Activated CD8-positive, alpha-beta memory T cell treated with anti-CD3 and anti-CD28 coated beads for 1 hour (primary cell): ENCODE measurements at places on chromosomes 7 and 10.

DNA sequence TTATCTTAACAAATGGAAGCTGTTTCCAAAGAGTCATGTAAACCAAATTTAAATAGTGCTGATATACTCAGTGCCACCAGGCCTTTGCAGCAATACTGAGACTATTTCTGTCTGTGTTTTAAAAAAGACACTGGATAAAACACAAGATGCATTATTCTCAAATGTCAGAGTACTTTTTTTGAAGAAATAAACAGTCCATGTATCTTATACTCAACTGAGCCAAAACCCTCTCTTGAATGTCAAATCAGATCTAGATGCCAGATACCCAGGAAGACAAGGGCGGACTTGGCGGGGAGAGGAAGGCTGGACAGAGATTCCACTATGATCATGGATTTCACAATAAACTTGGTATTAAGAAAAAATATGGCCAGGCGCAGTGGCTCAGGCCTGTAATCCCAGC is 127.6 kb downstream of the COBL start:
- no peak for DNase-seq

DNA sequence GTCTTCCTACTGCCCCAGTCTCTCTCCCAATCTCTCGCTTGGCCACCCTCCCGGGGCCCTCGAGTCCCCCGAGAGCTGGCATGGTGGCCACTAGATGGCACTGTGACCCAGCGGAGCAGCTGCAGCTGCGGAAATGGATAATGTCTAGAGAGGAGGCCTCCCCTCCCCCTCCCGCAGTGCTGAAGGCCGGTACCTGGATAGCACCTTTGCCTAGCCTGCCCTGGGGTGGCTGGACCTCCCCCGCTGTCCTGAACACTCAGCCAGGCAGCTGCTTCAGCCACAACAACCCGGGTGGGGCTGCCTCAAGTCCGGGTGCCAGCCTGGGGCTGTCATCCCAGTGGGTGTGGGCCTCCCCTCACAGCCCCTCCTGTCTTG is 65.2 kb downstream of the GOLGA7B start:
- peak; percentile 21 for DNase-seq

- no peak for DNase-seq
These were observed 918 bp upstream of the STRA8 start for GRCh38 chr7:135232720-135233119.

DNA sequence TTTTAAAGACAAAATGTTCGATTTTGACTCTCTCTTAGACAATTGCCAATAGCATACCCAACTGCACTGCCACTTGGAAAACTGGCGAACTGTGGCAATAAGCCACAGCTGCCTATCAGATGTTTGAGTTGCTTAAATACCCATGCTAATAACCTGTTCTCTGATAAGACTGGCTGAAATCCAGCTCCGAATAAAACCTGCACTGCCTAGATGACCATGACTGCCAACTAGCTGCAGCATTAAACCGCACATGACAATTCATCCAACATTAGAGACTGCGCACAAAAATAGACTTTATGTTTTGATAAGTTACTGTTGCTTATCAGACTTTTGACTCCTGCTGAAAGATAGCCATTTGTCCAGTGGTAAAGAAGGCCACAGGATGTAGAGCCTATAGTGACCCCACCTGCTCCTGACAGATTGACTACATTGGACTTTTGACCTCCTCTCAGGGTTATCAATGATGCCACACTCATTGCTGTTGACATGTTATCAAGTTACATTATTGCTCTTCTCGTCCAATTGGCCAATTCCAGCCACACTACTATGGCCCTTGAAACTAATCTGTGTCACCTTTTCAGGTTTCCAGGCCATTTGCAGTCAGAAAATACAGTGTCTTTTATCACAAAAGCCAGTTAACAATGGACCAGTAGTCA is 299.0 kb downstream of the HGF start:
- DNase-seq = no peak

GRCh38 chr7:79982141-79982770 is 152.4 kb upstream of the GNAI1 start:
- no peak for DNase-seq

GRCh38 chr7:151732292-151732691 is 144.6 kb downstream of the PRKAG2 start:
- DNase-seq = no peak

DNA sequence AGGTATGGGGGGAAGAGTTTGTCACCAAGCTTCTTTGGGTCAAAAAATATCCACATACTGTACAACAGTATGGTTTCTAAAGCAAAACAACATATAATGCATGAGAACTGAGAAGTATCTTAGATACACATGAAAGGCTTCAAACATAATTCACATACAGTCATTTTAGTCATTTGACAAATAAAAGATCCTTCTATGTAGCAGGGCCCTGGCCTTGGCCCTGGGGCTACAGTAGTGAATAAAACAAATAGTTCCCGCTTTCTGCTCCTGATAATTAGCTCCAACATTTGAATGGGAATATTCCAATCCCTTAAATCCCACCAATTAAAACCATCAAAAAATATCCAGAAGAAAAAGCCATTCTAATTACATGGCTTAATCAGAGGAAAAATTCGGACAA is 51.3 kb downstream of the MALSU1 start:
- no peak for DNase-seq

- DNase-seq = no peak
These were observed 116.8 kb downstream of the LHPP start for GRCh38 chr10:124578231-124579010.

GRCh38 chr10:100733329-100733728 is 12.1 kb upstream of the PAX2 start:
- DNase-seq = no peak

- DNase-seq = no peak
These were observed 31.1 kb upstream of the LYZL1 start for GRCh38 chr10:29257784-29258135.

DNA sequence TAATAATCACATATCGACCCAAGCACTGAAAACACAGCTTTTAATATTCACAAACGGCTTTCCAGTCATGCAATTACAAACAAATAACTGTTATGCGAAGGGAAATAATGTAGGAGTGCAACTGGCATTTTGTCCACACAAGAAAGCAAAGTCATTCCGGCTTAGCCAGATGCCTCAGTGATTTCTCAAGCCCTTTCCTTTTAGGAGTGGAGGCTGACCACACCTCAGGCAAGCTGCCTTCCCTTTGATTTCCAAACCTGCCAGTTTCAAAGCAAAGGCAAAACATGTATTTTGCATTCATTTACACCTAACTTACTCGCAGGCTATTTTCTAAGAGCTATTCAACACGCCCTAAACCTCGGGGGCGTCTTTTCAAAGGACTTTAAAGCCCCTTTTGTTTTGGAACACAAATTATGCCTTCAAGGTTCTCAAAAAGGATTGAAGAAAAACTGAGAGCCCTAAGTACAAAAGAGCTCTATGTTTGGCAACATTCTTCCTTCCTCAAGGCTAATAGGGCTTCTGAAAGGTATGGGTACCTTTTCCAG is 109.6 kb downstream of the CPXM2 start:
- no peak for DNase-seq

DNA sequence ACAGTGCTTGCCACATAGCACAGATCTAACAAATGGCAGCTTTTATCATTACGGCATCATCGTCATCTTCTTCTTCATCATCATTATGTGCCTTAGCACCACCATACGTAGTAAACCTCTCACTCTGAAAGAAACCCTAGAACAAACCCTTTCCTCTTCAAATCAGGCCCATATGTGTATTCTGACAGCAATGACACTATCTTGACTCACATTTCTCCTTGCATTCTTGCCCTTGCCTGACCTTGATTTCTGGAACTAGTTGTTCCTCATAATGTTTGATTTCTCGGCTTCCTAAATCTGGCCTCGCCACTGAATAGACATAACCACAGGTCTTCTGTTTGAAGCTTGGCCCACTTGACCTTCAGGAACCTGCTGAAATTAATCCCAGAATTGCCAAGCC is 115.3 kb downstream of the DGKI start:
- no peak for DNase-seq

DNA sequence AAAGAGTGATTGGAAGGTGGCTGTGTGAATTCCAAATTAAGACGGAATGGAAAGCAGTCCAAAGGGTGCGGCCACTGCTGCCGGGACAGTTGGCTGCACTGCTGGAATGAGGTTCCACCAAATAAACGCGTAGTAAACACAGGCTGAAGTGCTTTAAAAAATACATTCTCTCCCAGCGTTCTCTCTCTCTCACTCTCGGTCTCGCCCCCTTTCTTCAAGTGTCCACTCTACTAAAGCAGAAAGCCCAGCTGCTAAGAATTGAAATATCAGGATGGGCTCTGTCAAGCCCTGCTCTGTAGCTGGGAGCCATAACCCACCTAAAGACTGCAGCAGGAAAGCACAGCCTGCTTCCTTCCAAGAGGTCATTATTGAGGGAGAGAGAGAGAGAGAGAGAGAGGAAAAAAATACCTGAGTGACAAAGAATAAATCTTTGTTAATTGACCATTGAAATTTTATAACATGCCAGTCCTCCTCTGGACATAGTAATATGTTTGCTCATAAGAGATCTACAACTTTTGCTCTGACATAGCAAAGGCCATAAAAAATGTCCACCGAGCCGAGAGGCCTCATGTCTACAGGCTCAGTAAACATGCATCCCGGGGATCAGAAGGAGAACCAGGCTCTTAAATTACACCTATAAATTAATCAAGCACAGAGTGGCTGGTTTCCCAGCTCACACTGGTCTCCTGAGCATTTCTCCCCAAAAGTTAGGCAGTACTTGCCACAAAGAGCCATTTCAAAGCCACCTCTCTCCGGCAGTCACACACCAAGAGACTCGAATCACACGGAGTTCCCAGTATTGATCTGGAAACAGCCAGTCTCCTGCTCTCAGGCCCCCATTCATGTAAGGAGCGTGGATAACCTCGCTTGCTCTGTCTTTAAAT is 72.8 kb downstream of the FGFR2 start:
- no peak for DNase-seq

GRCh38 chr7:139871331-139871730 is 42.3 kb downstream of the TBXAS1 start:
- no peak for DNase-seq

DNA sequence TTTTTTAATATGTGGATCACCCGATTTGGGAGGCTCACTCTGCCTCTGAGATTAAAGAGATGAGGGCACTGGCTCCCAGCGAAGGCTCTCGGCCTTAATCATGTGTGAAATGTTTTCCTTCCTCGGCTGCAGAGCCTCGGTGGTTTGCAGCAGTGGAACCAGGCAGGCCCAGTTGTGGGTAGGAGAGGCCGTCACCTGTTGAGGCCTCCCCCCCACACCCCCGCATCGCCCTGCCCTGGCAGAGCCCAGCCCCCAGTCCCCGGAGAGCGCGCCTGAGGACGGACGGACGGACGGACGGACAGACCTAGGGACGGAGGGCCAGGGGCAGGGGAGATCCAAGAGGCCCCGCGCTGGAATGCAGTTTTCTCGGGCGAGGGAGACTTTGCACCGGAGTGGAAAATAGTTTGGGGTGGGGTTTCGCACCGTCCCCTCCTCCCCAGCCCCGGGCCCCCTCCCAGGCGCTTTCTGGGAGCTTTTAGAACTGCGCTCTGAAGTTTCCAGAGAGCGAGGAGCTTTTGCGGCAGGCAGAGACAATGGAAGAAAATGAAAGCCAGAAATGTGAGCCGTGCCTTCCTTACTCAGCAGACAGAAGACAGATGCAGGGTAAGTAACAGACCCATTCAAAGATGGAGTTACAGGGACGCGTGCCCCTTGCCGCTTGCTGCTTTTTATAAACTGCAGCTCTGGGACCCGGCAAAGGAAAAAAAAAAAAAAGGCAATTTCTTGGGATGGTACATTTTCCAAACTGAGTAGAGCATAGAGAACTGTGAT is at the start of gene KIAA1217:
Gene KIAA1217 (plus strand): TSS at position 478 of the 771 bp plus-strand sequence. CDS start 56 bp downstream, at position 534.
- DNase-seq = no peak

DNA sequence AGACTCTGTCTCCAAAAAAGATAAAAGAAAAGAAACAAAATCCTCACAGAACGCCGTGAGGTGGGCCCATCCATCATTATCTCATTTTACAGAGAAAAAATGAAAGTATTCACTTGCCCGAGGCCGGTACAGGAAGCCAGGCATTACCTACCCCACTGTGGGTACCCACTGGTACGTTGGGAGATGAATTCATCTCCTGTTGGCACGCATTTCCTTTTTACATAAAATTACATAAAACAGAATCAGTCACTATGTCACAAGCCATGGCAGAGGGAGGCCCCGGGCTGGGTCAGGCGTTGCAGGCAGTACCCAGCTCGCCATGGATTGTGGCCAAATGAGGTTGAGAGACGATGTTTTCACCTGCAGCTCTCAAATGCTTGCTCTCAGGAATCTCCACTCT is 38.6 kb upstream of the TNRC18 start:
- DNase-seq = no peak

- no peak for DNase-seq
These were observed 12.6 kb upstream of the GRB10 start for GRCh38 chr7:50795253-50795652.

- no peak for DNase-seq
These were observed 175.3 kb upstream of the SEMA3E start for GRCh38 chr7:83824214-83824613.

DNA sequence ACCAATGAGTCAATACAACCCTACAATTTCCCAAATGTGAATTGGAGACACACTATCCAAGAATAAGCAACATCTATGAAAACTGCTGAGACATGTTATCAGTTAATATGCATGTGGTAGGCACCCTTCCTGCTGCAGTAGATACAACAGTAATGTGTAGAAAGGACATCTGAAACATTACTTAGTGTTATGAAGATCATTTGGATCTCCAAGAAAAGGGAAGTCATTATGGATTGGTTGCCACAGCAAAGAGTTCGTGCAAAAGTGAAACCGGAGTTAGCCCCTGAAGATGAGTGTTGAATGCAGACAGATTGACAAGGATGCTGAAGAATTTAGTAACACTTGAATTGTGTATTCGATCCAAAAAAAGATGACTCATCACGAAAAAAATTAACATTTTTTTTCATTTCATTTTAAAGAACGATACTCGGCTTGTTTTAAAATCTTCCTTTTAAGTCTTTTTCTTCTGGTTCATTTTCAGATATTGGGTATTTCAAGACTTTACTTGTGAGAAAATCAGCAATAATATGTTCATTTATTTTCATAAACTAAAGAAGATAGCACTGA is 322.4 kb upstream of the KLF6 start:
- no peak for DNase-seq

DNA sequence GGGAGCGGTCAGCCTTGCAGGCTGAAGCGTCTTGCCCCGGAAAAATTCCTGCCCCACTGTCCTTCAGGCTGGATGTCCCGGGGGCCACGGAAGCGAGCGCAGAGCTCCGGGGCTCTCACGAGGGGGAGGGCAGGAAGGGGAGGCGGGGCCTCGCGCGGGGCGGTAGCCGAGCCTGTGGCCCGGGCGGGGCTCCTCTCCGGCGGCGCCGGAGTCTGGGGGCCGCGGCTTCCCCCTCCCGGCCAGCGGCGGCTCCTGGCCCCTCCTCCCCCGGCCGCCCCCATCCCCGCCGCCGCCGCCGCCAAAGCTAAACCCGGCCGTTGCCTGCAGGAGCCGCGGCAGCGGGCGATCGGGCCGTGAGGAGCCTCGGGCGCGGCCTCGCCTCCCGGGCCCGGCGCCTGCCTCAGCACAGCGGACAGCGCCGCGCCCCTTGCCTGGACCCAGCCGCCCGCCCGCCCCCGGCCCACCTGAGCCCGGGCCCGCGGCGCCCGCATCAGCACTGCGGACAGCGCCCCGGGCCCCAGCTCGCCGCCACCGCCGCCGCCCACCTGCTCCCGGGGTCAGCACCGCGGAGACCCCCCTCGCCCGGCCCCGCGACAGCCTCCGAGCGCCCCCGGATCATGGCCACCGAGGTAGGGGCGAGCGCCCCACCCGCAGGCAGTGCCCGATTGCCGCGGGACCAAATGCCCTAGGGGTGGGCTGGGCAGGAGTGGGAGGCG is at the start of gene GOLGA7B:
Gene GOLGA7B (plus strand): TSS at position 157 of the 716 bp plus-strand sequence. CDS start 461 bp downstream, at position 618.
- no peak for DNase-seq

- no peak for DNase-seq
These were observed 105.2 kb downstream of the FANK1 start for GRCh38 chr10:126001576-126001975.

GRCh38 chr10:43069211-43069515 is 7.7 kb upstream of the RET start:
- no peak for DNase-seq
